ENCODE measurements at places on chromosomes 3 and 15. TPM values are rescaled to one million over a fixed set of nuclear protein-coding genes. Genes with fewer than 3 reads are reported as not detected.

GRCh38 chr3:4831580-4831950 is 147.7 kb upstream of the BHLHE40 start:
- no peak for DNase-seq

The GABRA5 gene
- not detected for total RNA-seq

- DNase-seq, result no peak
Observed at GRCh38 chr15:98764291-98764690, 116.0 kb downstream of the IGF1R start.

The RAD51 gene
- total RNA-seq, result 4.1 TPM

GRCh38 chr15:78981532-78982313 is 36.9 kb upstream of the CTSH start:
- no peak for DNase-seq

GRCh38 chr15:78681281-78682003 is 40.4 kb upstream of the CHRNB4 start:
- DNase-seq, result no peak

The ROPN1 gene
- total RNA-seq, result not detected

- DNase-seq, result no peak
Observed at GRCh38 chr3:148173851-148174250, 523.9 kb upstream of the AGTR1 start.

Measured in activated B cell treated with CpG ODN at 0.5 μM for 24 hours (primary cell).